ENCODE measurements at places on chromosomes 13 and 19.

- no peak for DNase-seq
Observed at GRCh38 chr19:49415810-49416200, 7.4 kb downstream of the PTH2 start.

GRCh38 chr13:71516521-71516920 lies 350.5 kb downstream of the DACH1 start:
- no peak for DNase-seq

GRCh38 chr13:111636804-111637203 lies 316.4 kb downstream of the TEX29 start:
- DNase-seq: no peak

GRCh38 chr19:8240274-8241229 lies 31.4 kb downstream of the CERS4 start:
- DNase-seq: peak; percentile 90

DNA sequence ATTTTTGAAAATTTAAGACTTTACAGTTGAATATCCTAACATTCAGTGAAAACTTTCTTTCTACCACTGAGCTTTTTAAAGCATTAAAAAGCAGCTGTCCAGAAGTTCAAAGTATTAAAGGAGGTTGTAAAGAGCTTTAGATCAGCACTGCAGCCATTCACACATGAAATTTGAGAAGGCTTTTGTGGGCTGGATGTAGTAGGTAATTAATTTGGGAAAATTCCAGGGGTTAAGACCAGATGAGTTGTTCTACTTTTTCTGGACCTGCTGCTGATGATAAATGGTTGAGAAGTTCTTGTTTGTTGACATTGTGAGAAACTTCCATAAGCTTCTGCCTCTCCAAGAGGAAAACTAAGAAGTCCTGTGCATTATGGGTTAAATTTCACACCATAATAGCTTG lies 1779.6 kb upstream of the PRR20A start:
- no peak for DNase-seq

GRCh38 chr19:14070268-14071050 lies 2.1 kb upstream of the MISP3 start:
- DNase-seq: no peak

DNA sequence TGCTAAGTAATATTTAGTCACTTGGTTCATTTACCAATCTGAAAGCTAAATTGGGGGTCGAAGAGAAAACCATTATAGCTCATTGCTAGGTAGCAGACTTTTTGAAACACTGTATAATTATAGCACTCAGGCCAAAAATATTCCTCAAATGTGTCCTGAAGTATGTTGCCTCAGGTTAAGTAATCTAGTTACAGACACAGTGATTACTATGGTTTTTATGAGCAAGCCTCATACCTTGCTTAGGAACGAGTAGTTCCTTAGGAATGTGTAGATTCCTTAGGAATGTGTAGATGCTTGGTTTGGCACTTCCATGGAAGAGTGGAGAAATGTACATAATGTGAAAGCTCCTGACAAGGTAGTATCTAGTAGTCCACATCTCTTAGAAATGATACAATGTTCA lies 387.5 kb downstream of the LMO7 start:
- DNase-seq: no peak

DNA sequence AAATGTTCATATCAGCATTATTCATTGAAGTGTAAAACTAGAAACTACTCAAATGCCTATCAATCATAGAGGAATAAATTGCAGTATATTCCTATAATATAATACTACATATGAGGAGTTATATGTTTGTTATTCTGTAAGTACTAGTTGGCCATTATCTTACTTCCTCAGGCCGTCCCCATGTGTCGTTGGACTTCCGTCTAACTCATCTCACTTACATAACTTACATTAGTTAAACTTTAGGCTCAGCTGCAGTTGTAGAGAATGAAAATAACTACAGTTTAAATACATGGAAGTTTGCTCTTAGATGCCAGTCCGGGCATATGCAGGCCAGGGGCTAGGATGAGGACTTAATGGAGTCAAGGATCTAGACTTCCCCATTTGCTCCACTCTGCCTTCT lies 8.6 kb upstream of the EPSTI1 start:
- DNase-seq: no peak

DNA sequence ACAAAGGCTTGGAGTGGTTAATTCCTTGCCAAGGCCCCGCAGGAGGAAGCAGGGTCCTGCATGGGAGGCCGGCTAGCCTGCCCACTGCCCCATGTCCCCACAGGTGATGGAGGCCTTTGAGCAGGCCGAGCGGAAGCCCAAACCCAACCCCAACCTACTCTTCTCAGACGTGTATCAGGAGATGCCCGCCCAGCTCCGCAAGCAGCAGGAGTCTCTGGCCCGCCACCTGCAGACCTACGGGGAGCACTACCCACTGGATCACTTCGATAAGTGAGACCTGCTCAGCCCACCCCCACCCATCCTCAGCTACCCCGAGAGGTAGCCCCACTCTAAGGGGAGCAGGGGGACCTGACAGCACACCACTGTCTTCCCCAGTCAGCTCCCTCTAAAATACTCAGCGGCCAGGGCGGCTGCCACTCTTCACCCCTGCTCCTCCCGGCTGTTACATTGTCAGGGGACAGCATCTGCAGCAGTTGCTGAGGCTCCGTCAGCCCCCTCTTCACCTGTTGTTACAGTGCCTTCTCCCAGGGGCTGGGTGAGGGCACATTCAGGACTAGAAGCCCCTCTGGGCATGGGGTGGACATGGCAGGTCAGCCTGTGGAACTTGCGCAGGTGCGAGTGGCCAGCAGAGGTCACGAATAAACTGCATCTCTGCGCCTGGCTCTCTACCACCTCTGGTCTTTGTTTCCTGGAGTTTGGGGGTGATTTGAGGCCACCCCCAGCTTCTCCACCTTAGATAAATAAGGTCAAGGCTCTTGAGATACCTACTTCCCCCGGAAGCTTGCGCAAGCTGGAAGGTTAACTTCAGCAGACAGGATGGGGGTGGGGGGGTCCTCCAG lies 2.6 kb downstream of the B3GNT8 start:
- DNase-seq: no peak

- no peak for DNase-seq
Observed at GRCh38 chr13:44158098-44158521, 215.5 kb upstream of the SERP2 start.

GRCh38 chr19:32750441-32751055 lies 31.0 kb downstream of the TDRD12 start:
- no peak for DNase-seq

GRCh38 chr13:96966415-96967102 lies 27.7 kb downstream of the OXGR1 start:
- no peak for DNase-seq

GRCh38 chr19:1401138-1401888 lies at the start of gene GAMT:
TSS of gene GAMT (minus strand) at chr19:1401542. CDS start at chr19:1401476, 66 bp downstream.
- DNase-seq: peak; percentile 54

DNA sequence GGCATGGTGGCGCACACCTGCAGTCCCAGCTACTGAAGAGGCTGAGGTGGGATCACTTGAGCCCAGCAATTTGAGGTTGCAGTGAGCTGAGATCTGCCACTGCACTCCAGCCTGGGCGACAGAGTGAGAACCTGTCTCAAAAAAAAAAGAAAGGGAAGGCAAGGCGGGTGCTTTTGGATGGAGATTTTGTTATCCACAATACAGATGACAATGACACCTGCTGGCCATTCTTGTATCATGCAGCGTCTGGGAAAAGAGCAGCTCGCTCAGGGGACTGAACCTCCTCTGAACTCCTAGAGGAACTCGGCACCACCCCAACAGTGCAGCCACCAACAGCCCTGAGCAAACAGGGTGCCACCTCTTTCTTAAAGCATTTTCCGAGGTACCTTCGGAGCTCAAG lies 22.8 kb downstream of the HAUS8 start:
- DNase-seq: peak; percentile 49

GRCh38 chr13:113905018-113905417 lies 41.1 kb upstream of the GAS6 start:
- DNase-seq: no peak

DNA sequence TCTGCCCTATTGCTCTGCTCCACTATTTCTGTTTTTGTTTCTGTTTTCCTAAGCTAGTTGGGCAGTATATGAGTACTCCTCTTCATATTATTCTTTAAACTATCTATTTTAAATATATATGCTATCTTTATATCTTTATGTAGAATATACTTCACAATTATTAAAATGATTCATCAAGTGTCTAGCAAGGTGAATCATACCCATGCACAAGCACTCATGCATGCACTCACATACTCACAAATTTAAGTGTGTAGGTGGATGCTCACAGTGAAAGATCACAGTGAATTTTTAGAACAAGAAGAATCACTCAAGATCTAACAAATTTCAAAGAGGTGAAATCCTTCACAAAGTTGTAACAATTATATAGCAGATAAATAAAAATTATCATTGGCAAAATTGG lies 435.6 kb upstream of the SLITRK5 start:
- no peak for DNase-seq

DNA sequence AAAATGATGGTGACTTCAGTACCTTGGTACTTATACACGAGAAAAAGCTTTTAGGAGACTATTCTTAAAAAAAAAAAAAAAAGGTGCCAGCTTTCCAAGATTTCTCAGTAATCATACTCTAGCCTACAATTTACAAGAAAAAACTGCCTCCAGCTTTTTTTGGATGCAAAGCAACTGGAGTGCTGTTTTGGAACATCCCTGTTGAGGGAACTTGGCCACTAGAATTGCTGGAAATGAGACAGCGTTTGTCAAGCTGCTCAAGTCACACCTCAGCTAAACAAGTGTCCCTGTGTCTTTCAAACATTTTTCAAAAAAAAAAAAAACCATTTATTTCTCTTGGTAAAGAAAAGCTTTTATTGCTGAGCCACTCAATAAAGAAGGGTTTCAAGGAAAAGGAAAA lies 413.1 kb upstream of the ARGLU1 start:
- DNase-seq: peak; percentile 34

- no peak for DNase-seq
Observed at GRCh38 chr19:1749373-1750342, 3.6 kb upstream of the ONECUT3 start.

DNA sequence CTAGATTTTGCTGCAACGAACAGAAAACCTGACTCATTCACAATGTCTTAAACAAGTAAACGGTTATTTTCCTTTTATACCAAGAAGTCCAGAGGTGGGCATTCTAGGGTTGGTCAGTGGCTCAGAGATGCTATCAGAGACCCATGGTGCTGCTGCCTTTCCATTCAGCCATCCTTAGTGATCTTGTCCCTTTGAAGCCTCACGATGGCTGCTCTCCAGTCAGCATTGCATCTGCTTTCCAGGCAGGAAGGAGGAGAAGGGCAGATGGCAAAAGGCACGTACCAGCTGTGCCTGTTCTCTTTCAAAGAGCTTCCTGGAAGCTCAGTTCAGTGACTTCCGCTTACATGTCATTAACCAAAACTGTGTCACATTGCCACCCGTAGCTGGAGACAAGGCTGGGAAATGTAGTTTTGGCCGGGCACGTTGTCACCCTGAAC lies 30.1 kb downstream of the WDFY2 start:
- DNase-seq: peak; percentile 61

- DNase-seq: no peak
Observed at GRCh38 chr19:47172666-47173455, 42.2 kb downstream of the SAE1 start.

GRCh38 chr13:52348071-52348470 lies 57.9 kb downstream of the THSD1 start:
- DNase-seq: no peak

- no peak for DNase-seq
Observed at GRCh38 chr13:75321084-75321483, 160.9 kb downstream of the TBC1D4 start.

DNA sequence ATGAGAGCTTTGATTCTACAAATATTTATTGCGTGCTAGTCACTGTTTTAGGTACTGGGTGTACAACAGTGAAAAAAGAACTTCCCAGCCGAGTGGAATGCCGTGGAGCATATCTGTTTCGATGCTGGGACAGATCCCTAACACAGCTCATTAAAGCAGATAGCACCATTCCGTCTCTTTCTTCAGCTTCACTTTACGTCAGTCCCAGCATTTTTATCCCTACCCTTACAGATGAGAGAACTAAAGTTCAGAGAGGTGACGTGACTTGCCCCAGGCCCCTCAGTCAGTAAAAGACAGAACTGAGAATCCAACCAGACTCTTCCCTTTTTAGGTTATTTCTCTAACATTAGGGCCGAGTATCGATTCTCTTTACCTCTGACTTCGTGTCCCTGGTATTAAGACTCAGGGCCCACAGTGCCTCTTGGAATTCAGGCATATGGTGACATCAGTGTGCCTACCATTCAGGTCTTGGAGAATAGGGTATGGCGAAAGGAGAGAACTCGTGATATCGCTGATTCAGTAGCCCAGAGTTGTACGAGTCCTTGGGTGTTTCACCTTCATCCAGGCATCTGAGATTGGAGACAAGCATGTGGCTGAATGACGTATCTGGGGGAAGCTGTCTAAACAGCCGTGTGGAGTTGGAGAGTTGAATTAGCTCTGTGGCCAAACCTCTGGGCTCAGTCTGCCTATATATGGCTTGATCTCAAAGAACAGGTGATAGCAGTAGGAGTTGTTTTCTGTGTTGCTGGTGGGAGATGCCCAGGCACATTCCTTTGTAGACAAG lies 27.1 kb downstream of the ACTN4 start:
- DNase-seq: no peak

DNA sequence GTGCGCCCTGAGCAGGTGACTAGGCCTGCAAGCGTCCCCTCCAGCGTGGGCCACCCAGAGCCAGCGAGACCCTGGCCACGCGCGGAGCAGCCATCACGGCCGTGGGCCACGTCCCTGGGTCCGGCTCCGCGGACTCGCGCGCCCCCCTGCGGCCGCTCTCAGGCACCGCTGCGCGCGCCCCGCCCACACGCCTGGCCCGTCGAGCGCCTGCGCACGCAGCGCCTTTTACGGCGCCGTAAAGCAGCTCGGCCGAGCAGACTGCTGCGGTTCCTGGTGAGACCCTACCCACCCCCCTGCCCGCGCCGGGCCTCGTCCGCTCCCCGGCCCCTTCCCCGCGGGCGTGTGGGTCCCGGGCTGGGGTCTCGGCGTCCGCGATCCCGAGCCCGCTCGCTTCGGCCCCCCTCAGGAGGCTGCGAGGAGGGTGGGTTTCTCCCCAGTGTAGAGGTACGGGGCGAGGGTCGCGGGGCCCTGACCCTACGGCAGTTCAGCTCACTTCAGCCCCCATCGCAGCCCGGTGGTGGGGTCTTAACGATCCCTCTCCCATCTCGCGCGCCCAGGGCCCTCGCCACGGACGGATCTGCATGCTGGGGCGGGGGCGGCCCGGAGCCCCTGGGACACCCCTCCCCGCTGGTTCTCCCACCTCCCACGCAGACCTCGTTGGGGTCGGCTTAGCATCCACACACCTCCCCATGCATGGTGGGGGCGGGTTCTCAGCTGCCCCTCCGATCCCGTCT lies at the start of gene TRAPPC5:
Gene TRAPPC5, plus strand, starts transcription at position 228 of the 734 bp plus-strand sequence. CDS start 1,421 bp downstream, outside the sequence.
- peak; percentile 77 for DNase-seq

GRCh38 chr13:25200783-25201182 lies 28.7 kb upstream of the AMER2 start:
- DNase-seq: no peak

DNA sequence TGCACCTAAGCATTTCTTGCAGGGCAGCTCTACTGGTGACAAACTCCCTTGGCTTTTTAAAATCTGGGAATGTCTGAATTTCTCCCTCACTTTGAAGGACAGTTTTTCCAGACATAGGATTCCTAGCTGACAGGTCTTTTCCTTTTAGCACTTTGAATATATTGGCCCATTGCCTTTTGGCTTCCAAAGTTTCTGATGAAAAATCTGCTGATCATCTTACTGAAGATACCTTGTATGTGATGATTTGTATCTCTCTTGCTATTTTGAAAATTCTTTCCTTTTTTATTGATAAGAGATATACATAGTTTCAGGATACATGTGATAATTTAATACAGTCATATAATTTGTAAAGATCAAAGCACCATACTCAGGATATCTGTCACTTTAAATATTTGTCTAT lies 211.1 kb downstream of the ZIC5 start:
- no peak for DNase-seq

Data from hippocampal formation (tissue), 2 donors.